Retina (tissue), 1 donor: ENCODE measurements at places on chromosomes 2 and 18.
A peak's percentile ranks its signal among the peaks of the same experiment; 100 is the strongest.

GRCh38 chr2:226073496-226074160 is 674.1 kb downstream of the NYAP2 start:
- DNase-seq = no peak

DNA sequence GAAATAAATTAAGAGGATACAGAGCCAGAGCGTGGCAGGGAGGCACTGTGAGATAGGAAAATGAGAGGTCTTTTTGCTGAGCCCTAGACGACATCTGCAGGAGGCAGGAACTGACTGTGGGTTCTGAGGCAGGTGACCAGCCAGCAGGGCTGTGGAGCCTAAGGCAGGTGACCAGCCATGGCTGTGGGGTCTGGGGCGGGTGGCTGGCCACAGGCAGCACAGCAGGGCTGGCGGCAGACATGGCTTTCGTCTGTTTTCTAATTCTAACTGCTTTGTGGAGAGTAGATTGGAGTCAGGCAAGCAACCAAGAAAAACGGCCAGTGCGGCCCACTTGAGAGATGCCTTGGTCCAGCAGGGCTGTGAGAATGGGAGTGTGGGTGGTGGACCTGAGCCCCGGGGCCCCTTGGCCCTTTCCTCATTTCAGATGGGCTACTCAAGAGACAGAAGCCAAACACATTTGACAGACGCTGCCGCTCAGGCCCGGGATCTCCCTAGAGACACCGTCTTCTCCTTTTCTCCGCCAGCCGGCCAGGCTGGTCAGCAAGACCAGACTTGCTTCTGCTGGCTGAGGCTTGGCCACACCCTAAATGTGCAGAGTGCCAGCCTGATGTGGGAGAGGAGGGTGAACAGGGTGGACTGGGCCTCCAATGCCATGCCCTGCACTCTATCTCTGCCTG is 19.7 kb upstream of the GNAL start:
- DNase-seq = no peak

- DNase-seq = no peak
These were observed 67.8 kb upstream of the ST6GAL2 start for GRCh38 chr2:106953779-106954178.

DNA sequence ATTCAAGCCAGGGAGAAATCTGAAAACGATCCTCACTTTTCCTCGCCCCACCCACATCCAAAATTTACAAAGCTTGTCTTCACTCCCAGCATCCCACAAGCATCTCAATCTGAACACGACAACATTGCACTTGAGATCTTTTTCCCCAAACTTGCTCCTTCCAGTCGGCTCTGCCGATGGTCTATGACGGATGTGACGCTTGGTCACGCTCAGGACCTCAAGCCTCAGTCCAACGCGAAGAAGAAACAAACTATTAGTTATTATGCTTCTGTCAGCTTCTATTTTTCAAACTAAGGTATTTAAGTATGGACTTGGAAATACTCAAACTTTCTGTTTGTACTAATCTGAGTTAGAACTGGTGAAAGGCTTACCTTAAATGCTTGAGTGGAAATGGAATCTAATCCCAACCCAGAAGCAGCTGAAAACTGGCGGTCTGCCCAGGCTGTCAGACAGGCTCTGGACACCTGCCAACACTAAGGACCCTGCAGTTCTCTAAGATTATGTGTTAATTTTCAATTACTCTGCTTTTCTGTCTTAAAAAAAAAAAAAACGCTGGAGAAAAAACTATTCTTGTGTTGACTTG is 132.1 kb upstream of the DNMT3A start:
- DNase-seq = no peak

GRCh38 chr2:144703852-144704708 is 184.2 kb upstream of the ZEB2 start:
- DNase-seq = no peak

DNA sequence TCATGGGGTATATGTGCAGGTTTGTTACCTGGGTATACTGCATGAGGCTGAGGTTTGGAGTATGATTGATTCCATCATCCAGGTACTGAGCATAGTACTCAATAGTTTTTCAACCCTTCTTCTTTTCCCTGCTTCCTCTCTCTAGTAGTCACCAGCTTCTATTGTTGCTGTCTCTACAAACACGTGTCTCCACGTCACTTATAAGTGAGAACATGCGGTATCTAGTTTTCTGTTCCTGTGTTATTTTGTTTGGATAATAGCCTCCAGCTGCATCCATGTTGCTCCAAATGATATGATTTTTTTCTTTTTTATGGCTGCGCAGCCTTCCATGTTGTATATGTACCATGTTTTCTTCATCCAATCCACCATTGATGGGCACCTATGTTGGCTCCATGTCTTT is 214.8 kb upstream of the TFPI start:
- no peak for DNase-seq

DNA sequence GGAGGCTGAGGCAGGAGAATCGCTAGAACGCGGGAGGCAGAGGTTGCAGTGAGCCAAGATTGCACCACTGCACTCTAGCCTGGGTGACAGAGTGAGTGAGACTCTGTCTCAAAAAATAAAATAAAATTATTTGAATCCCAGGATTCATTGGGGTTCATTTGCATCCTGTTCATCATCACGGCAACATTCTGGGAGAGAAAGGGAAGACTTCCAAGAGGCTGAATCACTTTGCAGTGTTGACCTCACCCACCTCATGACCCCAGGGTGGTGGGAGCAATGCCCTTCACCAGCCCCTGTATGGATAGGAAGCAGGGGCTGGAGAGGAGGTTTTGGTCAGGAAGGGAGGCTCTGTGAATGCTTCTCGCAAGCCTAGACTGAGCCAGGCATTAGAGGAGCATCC is 195.6 kb downstream of the CTIF start:
- no peak for DNase-seq

GRCh38 chr2:197124639-197125390 is 185.8 kb downstream of the ANKRD44 start:
- DNase-seq = no peak

DNA sequence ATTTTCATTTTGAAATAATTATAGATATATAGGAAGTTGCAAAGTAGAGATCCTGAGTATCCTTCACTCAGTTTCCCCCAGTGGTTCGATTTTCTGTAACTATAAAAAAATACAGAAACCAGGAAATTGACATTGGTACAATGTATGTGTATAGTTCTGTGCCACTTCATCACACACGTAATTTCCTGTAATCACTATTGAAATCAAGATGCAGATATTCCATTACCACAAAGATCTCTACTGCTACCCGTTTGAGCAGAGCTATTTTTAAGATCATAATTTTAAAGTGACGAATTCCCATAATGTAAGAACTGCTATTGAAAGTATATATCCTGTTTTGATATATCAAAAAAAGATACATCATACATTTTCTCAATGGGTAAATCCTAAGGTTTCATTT is 142.3 kb downstream of the BABAM2 start:
- no peak for DNase-seq

DNA sequence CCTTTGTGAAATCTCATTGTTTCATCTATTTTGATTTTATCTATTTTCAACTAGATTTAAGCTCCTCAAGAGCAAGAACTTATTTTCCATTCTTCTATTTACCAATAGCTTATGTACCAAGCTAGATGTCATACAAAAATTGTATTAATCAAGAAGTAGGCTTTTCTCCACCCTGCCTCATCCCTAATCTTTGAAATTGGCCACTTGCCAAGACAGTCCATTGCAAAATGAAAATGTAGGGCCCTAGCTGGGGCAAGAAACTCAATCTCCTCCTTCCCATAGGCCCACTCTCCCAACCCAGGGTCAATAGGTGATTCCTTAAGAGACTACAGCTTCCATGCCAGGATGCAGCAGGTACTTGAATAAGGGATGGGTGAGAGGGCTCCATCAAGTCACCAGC is 39.3 kb upstream of the STPG4 start:
- no peak for DNase-seq

DNA sequence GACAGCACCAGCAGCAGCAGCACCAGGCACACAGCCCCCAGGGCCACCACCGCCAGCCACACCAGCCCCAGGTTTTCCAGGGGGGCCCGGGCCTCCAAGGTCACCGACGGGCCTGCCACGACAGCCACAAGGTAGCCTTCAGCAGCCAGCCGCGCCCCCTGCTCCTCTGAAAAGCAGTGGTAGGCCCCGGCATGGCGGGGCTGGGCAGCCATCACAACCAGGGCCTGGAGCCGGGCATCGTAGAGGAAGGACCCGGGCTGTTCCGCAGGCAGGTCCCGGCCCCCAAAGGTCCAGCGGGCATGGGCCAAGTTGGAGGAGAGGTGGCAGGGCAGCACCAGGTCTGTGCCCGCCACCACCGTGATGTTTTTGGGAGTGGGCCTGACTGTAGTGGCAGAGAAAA is 3.3 kb upstream of the ANKRD39 start:
- no peak for DNase-seq

GRCh38 chr2:74041182-74041581 is 56.5 kb downstream of the TET3 start:
- DNase-seq = no peak

GRCh38 chr2:232543491-232543890 is 4.0 kb downstream of the CHRNG start:
- DNase-seq = no peak

DNA sequence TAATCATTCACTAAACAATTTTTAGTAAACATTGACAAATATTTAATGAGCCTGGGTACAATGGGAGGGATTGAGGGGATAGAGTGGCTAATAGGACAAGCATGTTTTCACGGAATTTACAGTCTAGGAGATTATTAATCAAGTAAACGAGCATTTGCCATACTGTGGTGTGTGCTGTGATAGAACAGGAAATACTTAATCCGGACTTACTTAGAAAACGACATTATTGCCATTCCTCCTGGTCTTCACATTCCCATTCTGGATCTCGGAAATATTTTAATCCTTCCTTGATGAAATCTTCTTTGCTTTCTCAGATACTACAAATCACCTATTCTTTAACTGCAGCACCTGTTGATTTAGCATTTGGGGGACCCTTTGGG is 905 bp downstream of the TTLL4 start:
- DNase-seq = no peak

- DNase-seq = no peak
These were observed 191.5 kb upstream of the SMAD7 start for GRCh38 chr18:49142216-49142615.

GRCh38 chr2:20972792-20973565 is 70.9 kb downstream of the APOB start:
- no peak for DNase-seq

DNA sequence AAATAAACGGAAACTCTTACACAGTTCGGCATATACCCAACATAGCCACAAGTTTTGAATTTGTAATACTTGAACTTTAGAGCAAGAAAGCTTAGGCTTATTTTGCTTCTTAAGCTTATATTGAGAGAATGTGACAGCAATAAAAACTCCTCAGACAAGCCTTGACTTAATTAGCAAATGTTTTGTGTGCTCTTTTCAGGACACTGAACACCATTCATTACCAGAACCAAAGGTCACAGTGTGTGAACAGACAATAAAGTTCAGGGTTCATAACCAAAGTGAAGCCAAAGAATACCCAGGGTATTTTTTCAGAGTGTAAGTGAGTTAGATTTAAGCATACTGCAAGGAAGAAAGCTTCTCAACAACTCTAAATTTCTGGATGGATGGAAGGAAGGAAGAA is 605.8 kb downstream of the METTL4 start:
- peak; percentile 28 for DNase-seq

GRCh38 chr2:191797500-191797899 is 49.4 kb downstream of the CAVIN2 start:
- no peak for DNase-seq

DNA sequence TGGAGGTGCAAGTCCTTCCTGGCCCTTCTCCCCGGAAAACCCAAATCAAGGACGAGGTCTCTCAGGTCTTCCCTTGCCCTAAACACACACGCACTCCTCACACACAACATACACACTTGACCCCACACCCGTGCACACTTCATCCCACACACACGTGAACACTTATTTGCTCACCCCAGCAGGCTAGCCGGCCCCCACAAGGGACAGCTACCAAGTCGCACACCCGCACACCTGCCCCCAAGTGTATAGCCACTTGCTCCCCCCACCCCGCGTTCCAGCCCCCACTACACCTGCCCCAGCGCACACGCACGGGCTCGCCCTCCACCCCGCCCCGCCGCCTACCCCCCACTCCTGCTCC is 359 bp downstream of the TGFBRAP1 start:
- no peak for DNase-seq

GRCh38 chr18:74498712-74499627 is 2.8 kb downstream of the CNDP2 start:
- DNase-seq = no peak

DNA sequence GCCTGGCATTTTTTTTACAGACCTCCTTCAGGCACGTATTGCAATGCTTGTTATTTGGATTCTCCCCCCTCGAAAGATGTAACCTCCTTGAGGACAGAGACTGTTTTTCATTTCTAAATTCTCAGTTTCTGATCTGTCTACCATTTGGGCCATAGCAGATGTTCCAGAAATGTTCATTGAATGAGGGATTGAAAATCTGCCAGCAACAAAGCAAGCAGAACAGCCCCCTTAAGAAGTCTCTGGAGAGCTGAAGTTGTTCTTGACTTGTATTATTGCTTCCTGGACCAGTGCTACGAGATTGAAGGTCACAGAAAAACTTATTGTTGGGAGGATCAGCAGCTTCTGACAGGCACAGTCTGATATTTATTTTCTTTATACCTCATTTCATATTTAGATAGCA is 355.5 kb downstream of the EPHA4 start:
- DNase-seq = no peak

DNA sequence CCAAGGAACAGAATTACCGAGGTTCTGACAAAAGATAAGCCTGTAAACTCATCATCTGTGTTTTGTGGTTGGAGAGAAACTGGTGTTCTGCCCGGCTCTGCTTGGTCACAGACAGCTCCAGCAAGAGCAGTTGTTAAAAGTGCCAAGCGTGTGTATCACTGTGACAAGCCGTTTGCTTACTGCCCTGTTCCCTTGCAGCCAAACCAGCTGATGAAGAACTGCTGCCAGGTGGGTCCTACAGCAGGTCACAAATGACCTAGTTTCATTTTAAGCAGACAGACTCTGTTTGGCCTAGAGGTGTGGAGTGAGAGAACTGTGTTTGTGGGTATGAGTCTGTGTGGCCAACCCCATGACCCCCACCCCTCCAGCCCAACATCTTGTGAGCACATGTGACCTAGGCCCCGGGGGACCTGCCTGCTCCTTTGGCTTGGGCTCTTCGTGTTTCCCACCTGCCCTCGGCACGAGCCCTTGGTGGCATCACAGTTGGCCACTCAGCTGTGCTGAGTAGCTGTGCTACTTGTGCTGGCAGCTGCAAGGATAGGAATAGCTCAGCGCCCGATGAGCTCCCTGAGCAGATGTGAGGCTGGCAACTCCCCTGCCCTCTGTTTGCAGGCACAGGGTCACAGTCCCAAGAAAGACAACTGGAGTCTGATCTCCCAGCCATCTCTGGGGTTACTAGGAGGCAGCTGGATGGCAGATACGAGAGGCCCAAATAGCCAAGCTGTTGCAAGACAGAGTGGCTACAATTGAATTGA is 9.7 kb downstream of the OXER1 start:
- peak; percentile 45 for DNase-seq

GRCh38 chr2:208268156-208268952 is 2.3 kb downstream of the PIKFYVE start:
- no peak for DNase-seq

DNA sequence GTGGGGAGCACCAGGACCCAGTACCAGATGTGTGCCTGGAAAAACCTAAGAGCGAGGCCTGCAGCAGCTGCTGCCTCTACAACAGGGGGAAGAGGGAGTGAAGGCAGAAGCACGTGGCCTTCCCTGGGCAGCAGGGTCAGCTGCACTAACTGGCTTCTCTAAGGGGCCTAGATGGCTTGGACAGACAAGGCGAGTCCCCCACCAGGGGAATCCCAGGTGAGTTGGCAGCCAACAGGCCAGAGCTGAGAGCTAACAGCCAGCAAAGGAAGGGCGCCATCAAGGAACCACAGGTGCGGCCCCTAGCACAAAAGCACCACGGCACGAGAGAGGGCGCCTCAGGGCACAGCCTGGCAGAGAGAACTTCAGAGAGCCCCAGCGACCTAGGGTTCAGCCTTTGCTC is 19.8 kb upstream of the MAL start:
- DNase-seq = no peak
